ENCODE measurements at places on chromosomes 5 and 9.

DNA sequence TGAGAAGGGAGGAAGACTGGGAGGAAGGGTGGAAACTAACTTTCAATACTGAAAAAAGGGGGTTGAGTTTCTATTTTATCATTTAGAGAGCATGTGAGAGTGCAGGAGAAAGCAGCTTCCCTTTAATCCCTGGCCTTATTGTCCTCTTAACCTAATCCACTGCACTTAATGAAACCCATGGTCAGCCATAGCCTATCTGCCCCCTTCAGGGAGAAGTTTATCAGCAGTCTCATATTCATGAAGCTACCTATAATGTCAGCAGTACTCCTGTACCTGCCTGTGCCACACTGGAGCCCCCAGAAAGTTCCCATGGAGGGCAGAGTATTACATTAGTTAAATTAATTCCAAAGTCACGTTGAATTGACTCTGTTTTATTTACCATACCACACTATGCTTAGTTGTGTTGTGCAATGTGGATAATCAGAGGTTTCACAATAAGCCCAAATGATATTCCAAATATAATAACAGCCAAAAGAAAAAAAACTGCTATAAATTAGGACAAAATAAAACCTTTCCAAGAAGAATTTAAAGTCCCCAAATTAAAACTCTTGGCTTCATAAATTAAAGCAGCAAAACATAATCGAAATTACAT is 62.9 kb downstream of the MUSK start:
- no peak for DNase-seq

GRCh38 chr5:177334781-177335700 is 16.4 kb downstream of the LMAN2 start:
- DNase-seq = no peak

DNA sequence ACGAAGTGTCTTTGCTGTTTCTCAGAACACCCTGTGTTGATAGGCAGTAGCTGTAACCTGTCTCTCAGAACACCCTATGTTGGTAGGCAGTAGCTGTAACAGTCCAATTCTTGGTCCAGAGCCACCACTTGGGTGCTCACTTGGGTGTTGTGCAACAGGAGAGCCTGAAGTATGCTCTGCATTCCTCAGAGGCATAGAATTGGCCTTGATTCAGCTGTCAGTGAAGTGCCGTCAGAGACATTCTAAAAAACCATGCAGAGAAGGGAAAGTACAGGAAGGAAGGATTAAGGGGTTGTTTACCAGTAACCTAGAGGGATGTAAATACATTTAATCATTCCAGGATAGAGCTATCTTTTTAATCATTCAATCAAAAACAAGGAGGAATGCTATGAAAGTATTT is 231.2 kb downstream of the ARRDC3 start:
- DNase-seq = no peak

- no peak for DNase-seq
Measured at GRCh38 chr5:123671042-123671441, 159.1 kb downstream of the CSNK1G3 start.

GRCh38 chr5:117103703-117104102 is 529.1 kb upstream of the SEMA6A start:
- DNase-seq = no peak

- DNase-seq = no peak
Measured at GRCh38 chr5:130836729-130837649, 328.1 kb downstream of the HINT1 start.

GRCh38 chr5:13976223-13976622 is 31.7 kb upstream of the DNAH5 start:
- no peak for DNase-seq

DNA sequence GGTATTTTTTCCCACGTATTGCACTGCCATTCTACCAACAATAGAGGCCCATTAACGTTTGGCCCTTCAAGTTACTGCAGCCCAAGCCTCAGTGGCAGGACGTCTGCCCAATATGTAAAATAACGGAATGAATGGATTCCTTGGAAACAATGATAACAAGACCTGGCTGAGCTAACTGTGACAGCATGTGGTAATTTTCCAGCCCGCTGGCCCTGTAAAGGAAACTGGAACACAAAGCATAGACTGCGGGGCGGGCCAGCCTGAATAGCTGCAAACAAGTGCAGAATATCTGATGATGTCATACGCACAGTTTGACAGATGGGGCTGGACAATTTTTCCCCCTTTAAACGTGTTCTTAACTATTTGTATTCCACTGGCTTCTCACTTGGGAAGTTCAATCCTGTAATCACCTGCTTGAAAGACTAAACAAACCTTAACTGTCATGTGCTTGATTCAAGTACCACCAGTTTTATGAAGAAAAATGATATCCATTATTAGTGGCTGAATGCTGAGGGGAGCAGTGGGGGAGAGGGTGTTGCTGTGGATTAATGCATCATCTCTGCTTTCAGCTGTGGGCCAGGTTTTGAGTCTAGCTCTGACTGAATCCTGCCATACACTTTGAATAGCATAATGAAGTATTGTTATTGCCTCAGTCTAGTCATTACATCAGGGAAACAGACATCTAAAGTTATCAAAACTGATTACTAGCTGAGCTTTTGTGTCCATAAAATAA is 323.9 kb downstream of the TMEM161B start:
- DNase-seq = no peak

GRCh38 chr5:74141053-74141452 is 499.5 kb downstream of the ENC1 start:
- no peak for DNase-seq

DNA sequence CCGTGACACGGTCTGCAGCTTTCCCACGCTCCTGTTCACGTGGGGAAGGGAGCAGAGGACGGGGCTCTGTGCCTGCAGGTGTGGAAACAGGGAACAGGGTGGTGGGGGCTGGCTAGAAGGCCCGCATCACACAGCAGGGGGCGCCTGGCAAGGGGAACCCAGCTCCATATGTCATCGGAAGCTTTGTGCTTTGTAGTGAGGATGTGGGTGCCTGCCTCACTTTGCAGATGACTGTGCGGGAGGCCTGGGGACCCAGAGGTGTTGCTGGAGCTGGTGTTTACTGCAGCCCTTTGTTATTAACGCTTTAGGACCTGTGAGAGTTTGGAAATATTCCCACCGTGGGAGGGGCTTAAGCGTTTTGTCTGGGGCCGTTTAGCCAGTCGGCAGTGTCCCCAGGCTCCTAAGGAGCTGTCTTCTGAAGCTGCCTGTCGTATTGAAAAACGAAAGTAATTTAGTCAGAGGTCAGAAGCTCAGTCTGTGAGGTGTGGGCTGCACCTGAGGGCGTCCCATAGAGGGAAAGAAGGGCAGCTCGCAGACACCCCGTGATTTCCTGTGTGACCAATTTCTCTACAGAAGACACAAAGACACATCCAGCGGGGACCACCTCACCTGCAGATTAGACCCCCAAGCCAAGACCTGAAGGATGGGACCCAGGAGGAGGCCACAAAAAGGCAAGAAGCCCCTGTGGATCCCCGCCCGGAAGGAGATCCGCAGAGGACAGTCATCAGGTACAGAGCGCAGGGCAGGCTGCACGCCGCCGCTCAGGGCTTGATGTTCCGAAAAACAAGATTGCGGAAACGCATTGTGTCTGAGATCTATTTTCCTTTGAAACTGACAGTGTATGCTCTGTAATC is 9.1 kb downstream of the MAN1B1 start:
- no peak for DNase-seq

- no peak for DNase-seq
Measured at GRCh38 chr5:95808013-95808685, 14.4 kb downstream of the GLRX start.

DNA sequence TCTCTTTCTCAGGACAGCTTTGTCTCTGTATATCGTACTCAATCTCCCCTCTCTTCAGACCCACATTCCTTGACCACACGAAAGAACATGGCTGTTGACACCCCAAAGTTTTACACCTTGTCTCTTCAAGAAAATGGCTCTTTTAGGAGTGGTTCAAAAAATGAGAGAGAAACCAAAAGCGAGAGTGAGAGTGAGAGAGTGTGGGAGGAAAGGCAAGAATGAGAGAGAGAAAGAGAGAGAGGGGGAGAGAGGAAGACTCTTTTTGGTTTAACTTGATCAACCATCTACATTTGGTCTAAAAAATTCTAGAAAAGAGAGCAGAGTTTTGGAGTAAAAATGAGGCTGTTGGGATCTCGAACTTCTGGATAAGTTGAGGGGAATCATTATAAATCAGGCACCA is 581.8 kb upstream of the WWC1 start:
- no peak for DNase-seq

DNA sequence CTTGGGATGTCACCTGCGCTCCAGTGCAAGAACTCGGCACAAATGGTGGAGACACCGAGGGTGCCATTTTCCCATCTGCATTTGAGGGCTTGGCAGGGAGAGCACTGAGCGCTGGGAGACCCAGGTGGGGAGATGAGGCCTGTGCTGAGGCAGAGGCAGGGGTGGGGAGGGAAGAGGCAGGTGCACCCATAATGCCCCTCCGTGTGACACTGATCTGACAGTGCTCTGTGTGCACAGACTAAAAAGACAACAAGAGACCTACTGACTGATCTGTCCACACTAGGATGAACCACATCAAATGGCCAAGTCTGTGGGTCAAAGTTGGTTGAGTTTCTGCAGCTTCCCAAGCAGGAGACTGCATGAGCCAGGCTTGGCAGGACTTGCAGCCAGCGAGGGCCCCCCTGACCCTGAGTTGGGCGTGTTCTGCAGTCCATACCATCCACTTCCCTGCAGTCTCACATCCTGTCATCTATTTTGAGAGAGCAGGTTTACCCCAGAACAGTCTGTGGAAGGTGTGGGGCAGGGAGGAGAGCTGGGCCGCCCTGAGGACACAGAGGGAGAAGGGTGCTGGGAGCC is 41.9 kb downstream of the NEK6 start:
- DNase-seq = no peak

- no peak for DNase-seq
Measured at GRCh38 chr9:76619197-76619596, 145.0 kb upstream of the PCA3 start.

DNA sequence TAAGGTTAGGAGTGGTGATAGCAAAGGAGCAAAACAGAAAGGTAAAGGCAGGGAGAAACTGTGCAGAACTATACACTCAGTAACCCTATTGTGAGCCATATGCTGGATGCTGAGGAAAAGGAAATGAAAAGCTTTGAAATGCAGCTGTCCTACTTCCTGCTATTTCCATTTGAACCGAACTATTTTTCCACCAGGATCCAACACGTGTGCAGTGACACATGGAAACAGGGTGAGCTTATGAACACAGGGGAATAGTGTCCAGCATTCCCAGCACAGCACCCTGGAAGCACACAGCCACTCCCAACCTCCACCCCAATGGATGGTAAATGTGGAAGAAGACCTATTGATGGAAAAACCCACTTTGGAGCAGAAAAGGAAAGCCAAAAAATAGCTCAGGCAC is 69.0 kb upstream of the SLC12A2 start:
- no peak for DNase-seq

- no peak for DNase-seq
Measured at GRCh38 chr5:101942321-101942882, 353.7 kb downstream of the SLCO4C1 start.

DNA sequence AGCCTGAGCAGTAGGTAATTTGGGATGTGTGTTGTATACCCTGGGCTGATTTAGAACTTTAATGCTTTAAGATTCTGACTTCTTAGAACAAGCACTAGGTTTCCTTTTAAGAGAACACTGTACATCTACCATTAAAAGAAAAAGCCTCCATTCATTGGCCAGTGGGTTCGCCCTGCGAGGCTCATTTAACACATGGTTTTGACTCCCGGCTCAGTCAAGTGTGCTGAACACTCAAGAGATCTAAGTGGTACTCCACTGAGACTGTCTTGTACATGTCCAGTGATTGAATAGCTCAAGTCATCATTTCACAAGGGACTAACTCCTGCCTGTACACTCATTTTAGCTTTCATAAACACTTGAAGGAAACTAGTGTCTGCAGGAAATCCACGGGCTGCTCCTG is 3.9 kb downstream of the FUBP3 start:
- no peak for DNase-seq

GRCh38 chr5:56772767-56773166 is 42.6 kb upstream of the MAP3K1 start:
- no peak for DNase-seq

- DNase-seq = no peak
Measured at GRCh38 chr9:99818500-99818899, 3.2 kb upstream of the NR4A3 start.

GRCh38 chr5:156475182-156476157 is 148.5 kb downstream of the SGCD start:
- DNase-seq = no peak

DNA sequence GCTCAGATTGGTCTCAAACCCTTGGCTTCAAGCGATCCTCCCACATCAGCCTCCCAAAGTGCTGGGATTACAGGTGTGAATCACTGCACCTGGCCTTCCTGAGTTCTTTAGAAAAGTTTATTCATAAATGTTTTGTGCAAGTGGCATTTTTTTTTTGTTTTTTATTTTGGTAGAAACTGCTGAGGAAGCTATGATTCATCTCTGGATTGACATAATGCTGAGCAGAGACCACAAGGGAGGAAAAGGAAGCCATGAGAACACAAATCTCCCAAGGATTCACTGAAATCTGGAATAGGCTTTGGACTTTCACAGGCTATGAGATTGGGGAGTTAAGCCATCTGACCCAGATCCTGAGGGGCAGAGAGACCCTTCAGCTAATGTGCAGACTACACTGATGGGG is 3.4 kb upstream of the SLC46A2 start:
- DNase-seq = no peak

GRCh38 chr5:169548315-169548714 is 35.3 kb upstream of the SPDL1 start:
- DNase-seq = no peak

DNA sequence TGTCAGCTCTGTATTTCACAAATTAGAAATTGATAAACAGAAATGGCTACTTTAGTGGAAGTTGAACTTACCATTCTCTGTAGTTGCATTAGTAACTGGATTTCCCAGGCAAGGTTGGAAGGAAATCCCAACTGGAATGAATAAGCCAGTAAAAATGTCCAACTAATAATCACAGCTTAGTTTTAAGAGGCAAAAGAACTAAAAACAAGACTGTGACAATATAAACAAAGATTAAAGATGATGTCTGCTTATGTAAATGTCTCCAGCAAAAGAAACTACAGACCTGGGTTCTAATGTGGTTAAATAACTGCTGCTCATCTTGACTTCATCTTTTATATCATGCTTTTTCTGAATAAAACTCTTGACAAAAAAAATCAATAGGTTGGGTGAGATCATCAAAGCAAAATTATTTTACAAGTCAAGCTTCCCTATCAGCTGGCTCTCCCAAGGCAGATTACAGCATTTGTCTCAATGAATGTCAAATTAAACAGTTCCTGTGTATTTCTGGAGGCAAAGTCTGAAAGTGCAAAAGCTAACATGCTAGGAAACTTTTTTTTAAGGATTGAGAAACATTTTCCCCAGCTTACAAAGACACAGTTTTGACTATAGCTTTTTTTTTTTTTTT is 62.3 kb upstream of the HMHB1 start:
- DNase-seq = no peak
